ENCODE measurements at places on chromosomes 4 and X.

- no peak for DNase-seq
Measured at GRCh38 chrX:17081511-17081910, 135.1 kb downstream of the REPS2 start.

- DNase-seq = no peak
Measured at GRCh38 chr4:187550256-187550950, 445.2 kb upstream of the ZFP42 start.

DNA sequence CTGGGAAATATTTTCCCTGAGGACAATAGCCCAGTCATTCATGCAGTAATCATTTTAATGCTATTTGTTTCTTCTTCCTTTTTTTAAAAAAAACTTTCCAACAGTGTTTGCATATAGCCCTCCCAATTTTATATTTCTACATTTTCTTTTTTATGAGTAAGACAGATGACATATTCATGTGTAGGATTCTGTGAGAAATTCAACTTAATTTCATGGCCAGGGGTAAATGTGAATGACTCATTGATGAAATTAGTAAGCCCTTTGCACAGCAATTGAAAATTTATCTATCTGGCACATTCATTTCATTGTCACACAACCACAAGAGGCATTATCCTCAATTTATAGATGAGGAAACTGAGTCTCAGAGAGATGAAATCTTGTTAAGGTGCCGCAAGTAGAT lies 13.7 kb upstream of the SMIM20 start:
- DNase-seq = no peak

GRCh38 chr4:128837679-128838078 lies 28.2 kb downstream of the JADE1 start:
- DNase-seq = no peak

DNA sequence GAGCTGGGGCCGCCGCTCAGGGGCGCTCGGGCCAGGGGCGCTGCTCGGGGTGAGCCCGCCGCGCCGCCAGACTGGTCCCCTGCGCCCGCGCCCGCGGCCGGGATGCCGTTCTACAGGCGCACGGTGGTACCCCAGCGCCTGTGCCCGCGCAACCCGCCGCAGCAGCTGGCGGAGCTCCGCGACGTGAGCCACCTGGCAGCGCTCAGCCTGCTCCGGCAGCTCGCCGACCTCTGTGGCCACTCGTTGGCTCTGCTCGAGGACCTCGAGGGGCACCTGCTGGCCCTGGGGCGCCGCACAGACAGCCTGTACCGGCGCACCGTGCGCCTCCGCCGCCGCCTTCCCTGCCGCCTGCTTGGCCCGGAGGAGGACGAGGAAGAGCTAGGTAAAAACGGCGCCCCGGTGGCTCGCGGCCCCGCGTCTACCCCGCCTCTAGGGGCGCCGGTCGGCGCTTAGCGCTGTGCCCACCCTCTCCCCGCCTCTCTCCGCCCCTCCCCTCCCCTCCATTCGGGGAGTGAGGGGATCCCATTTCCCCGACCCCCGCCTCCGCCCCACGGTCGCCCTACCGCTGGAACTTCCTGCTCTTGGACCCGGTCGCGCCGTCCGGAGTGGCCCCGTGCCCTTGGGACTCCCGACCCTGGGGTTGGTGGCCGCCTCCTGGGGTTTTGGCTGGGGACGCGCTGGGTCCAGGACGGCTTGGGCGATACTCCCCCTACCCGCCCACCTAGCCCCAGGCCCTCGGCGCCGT lies 513 bp downstream of the NHSL2 start:
- no peak for DNase-seq

GRCh38 chr4:72966652-72967051 lies 102.9 kb downstream of the COX18 start:
- DNase-seq = no peak

DNA sequence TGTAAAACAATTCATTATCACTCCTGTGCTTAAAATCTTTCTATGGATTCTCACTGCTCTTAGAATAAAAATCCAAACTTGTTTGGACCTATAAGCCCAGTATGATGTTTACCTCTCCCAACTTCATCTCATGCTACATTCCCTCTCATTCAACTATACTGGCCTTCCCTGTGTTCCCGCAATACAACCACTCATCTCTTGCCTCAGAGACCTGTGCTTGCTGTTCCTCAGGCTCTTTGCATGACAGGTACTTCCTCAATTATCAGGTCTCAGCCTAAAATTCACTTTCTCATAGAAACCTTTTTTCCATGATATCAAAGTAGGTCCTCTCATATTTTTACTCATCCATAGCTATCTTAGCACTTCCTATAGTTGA lies 71.7 kb downstream of the ENOX2 start:
- DNase-seq = no peak

DNA sequence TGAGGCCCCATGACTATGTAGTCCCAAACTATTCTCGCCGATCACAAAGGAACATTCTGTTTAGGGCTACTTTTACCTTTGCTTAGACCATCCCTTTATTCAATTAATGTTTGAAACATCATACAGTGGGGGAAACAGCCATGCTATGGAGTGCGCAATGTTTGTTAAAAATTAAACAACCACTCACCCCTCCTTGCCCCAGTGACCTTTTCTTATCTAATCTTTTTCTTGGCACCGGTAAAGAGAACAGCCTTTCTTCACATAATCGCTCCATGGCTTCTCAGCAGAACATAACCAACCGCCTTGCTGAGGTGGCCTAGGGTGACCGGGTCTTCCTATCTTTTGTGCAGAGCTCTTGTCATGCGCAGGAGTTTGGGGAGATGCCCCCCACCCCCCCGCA lies 152.6 kb downstream of the VCX3A start:
- no peak for DNase-seq

DNA sequence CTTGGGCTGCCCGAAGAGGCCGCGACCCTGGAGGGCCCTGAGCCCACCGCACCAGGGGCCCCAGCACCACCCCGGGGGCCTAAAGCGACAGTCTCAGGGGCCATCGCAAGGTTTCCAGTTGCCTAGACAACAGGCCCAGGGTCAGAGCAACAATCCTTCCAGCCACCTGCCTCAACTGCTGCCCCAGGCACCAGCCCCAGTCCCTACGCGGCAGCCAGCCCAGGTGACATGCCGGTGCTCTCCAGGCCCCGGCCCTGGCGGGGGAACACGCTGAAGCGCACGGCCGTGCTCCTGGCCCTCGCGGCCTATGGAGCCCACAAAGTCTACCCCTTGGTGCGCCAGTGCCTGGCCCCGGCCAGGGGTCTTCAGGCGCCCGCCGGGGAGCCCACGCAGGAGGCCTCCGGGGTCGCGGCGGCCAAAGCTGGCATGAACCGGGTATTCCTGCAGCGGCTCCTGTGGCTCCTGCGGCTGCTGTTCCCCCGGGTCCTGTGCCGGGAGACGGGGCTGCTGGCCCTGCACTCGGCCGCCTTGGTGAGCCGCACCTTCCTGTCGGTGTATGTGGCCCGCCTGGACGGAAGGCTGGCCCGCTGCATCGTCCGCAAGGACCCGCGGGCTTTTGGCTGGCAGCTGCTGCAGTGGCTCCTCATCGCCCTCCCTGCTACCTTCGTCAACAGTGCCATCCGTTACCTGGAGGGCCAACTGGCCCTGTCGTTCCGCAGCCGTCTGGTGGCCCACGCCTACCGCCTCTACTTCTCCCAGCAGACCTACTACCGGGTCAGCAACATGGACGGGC lies 579 bp downstream of the ABCD1 start:
- DNase-seq = no peak

GRCh38 chr4:108644237-108644636 lies 6.2 kb upstream of the OSTC start:
- DNase-seq = no peak

DNA sequence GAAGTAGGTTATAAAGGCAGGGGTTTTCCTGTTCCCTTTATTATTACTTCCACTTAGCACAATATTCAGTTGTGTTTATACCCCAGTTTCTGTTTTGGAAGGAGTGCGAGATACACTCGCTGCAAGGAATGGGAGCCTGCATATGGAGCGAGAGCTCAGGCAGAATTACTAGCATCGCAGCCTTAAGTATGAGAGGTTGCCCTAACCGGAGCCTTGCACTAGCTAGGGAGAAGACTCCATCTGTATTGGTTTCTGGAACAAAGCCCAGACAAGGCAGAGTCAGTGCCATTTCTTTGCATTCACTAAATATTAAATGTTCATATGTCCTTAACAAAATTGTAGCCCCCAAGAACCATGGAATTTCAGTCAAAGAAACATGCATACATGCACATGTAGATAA lies 6.2 kb upstream of the DCTD start:
- DNase-seq = no peak

GRCh38 chrX:56068274-56068758 lies 163.8 kb upstream of the KLF8 start:
- DNase-seq = no peak

GRCh38 chr4:89337681-89338080 lies 30.1 kb upstream of the GPRIN3 start:
- no peak for DNase-seq

GRCh38 chrX:134669378-134670098 lies 11.3 kb upstream of the PLAC1 start:
- peak; percentile 32 for DNase-seq

DNA sequence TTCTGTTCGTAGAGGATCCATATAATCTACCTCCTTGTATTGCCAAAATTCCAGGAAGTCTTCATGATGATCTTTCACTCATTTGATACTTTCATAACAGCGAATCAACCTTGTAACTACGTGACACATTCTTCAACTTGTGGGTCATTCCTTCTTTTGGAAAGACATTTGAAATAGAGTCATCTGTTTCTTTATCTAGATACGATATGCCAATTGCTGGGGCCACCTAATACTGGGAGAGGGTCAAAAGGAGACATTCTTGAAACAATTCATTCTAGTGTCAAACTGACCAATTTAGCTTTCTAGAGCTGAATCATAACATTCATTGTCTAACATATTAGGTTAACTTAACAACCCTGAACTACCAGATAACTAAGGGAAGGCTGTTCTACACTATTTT lies 62.9 kb upstream of the SMAD1 start:
- DNase-seq = no peak

- no peak for DNase-seq
Measured at GRCh38 chr4:146340798-146341197, 126.5 kb downstream of the REELD1 start.

DNA sequence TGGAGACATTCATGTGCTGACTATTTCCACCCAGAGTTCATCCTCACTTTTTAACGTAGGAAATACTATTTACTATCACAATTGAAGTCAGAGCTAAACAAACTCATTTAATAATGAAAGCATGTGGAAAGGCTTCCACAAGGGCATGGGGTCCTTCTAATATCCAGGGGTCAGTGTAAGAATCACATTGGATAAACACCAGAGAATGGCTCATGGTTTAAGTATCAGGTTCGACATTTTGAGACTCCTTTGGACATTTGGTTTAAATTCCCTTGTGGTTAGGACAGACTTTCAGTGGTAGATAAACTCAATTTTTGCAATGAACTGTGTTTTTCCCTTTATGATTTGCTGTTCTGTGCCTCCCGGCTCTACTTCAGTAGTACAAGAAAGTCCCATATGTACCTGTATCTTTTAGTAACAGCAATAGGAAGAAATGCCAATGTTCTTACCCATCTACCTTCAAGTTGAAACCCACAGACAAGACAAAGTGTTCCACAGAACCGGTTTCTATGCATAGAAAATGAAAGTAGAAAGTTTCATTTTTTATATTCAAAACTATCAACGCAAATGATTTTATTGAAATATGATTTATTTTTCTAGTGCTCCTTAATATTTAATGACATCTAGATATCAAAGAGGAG lies 589.0 kb upstream of the FAM241A start:
- no peak for DNase-seq

GRCh38 chr4:7805533-7806337 lies 133.9 kb downstream of the AFAP1 start:
- DNase-seq = peak; percentile 85

DNA sequence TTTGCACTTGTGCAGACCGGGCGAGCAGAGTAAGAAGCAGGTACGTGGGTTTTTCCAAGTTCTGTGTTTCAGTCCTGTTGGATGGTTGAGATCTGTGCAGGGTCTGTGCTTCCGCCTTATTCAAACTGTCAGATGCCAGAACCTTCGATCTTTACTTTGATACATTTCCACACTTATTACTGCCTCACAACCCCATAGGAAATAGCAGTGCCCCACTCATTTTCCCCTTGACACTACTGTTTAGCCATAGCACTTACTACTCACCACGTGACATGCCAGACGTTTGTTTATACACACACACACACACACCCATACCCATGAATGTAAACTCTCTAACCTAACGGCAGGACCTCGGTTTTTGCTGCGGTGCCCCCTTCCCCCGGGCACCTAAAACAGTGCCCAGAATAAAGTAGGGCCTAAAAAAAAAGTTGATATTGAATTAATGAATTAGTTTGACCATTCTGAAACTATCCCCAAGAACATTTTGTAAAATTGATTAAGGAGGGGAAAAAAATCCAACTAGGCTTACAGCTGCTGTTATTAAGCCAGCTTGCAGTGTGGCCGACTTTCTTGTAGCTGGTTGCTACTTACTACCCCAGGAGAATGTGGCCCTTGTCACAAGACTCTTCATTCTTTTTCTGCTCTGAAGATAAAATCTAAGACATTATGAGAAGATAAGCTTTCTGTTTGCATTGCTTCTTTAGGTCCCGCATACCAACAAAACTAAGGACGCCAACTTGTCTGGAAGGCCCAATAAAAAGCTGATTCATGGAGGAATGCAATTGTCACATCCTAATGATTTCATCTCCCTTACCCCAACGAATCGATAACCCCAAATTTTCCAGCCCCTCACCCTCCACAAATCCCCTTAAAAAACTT lies 704 bp upstream of the SEPSECS start:
- no peak for DNase-seq

DNA sequence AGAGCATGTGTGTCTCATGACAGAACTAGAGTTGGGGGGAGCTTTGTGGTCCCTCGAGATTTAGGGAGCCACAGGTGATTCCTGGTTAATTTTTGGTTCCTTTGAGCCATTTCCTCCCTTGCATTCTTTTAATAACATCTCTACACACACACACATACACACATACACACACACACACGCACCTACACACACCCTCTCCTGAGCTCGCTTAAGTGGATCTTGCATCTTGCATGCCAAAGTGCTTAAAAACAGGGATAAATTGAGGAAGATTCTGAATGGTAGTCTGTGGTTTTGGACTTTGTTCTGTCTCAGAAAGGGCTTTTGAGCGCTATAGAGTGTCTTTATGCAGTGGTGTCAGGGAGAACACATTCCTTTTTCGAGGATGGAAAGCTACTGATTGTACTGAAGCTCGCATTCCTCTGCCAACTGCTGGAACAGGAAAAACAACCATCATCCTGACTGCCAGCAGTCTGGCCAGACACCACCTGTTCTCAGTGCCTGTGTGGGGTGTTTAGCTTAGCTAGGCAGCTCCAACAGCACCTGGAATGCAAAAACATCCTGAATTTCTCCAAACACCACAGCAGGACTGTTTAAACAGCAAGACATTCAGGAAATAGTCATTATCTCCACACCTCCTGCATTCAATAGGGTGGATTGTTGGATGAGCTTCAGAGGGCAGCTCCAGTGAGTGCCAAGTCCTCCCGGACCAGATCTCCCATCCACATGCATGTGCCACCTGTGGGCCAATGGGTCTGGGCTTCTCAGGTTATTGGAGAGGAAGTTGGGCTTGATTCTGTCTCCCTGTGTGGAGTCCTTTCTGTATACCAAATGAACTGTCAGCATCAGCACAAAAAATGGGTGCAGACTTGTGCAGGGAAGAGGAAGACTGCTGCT lies 21.9 kb upstream of the IGFBP7 start:
- DNase-seq = no peak

Measured in lower lobe of right lung (tissue), 2 donors.